Activated CD8-positive, alpha-beta memory T cell treated with anti-CD3 and anti-CD28 coated beads, Interleukin-2, amount 50 U/mL, for 48 hours (primary cell): ENCODE measurements at places on chromosomes 7 and 10.

DNA sequence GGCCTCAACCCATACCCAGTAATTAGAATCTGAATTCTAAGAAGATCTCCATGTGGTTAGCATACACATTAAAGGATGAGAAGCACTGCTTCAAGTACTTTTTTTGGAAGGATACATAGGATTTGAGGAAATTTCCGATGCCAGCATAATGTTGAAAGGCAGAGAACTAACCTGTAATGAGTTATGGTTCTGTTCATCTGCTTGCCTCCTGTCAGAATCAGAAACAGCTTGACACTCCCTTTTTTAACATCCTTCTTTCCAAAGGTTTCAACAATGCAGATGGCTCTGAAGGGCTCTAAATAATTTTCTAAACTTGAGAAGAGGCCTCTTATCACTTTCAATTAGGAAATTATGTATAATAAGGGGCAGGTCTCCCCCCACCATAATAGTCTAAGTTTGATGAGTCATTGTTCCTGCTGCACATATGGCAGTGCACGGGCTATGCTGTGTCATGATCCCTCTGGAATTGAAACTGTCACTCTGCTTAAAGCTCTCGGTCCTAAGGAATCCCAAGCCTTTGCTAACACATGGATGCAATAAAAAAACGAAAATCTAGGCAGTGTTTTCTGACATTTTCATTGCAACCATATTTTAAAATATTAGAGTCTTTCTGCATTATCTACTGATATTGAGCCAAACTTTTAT, 291.2 kb upstream of the FZD1 start:
- DNase-seq, result no peak

GRCh38 chr10:130326954-130327353, 190.8 kb downstream of the GLRX3 start:
- DNase-seq, result no peak

DNA sequence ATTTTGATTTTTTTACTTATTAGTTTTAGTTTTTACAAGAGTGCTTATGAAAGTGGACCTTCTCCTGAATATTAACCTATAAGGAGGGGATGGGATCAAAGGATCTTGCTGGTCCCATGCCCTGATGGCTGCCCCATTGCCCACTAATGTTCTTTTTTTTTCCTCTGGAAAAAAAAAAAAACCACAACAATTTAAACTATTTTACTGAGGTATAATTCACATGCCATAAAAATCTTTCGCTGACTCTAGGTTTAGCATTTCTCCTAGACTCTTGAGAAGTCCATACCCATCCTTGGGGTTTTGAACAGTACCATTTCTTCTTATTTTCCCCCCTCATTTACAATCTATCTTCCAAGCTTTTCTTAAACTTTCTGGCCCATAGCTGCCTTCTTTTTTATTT, 481.8 kb downstream of the TFEC start:
- DNase-seq, result no peak

GRCh38 chr10:6052247-6053221, 9.6 kb downstream of the IL2RA start:
- DNase-seq, result peak; percentile 88

GRCh38 chr7:66296001-66296521, 90.9 kb downstream of the TPST1 start:
- DNase-seq, result no peak

GRCh38 chr7:103349805-103350204, 2.4 kb downstream of the PSMC2 start:
- no peak for DNase-seq

- DNase-seq, result no peak
These were observed 34.2 kb upstream of the ANKRD2 start for GRCh38 chr10:97538411-97538810.

DNA sequence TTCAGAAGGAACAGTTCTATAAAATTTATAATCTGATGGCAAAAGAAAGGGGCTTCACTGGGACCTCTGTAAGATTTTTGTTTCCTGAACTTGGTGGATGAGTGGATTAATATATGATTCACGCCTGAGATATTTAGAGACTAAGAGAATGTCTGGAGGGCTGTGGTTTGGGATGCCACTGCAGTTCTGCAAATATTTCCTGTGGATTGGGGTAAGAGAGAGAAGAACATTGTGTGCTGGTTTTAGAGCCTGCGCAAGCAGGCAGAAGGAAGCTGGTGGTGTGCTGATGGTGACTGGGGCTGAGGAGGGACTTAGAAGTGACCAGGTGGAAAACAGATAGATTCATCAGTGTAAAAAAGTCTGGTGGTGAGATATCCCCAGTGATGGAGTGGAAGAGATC, 87.0 kb downstream of the SUGCT start:
- DNase-seq, result no peak

DNA sequence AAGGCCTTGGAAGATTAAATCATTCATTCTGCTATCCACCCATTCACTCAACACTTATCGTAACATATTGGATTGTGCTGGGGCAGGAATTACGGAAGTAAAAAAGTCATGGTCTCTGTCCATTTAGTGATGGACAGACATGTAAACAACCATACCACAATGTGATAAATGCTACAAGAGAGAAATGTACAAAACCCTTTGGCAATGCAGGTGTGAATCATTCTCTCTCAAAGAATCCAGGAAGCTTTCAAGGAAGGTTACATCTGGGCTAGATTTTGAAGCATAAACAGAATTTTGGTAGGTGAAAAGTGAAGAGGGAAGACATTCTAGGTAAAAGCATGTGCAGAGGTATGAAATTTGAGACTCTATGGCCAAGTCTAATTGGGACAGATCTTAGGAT, 61.7 kb upstream of the KCNIP2 start:
- no peak for DNase-seq

DNA sequence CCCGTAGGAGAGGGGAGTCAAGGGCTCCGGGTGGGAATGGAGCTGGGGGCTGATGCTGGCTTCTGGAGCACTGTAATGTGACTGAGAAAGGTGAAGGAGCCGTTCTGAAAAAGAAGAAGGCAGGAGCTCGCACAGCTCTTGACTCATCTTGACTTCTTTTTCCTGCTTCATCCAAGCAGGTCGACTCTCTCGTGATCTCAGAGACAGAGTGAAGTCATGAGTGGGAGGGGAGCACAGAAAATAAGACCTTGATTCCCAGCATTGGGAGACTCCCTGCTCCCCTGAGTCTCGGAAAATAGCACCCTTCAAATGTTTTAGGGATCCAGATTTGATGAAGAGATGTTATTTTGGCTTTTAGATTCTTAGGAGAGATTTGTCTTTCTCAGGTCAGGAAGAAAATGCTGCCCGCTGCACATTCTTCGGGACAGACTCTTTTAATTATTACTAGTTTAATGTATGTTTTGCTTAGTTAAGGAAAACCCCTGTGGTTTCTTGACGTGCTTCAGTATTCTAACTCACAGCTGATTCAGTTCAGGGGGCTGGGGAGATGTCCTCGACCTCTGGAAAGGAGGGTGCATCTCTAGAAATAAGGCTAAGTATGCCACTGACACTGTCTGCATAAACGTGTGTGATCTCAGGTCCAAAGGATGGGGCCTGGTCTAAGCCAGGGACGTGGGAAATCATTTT, 34.1 kb downstream of the EGFR start:
- no peak for DNase-seq

- DNase-seq, result no peak
These were observed 16.3 kb upstream of the ZMIZ1 start for GRCh38 chr10:79052291-79053080.

DNA sequence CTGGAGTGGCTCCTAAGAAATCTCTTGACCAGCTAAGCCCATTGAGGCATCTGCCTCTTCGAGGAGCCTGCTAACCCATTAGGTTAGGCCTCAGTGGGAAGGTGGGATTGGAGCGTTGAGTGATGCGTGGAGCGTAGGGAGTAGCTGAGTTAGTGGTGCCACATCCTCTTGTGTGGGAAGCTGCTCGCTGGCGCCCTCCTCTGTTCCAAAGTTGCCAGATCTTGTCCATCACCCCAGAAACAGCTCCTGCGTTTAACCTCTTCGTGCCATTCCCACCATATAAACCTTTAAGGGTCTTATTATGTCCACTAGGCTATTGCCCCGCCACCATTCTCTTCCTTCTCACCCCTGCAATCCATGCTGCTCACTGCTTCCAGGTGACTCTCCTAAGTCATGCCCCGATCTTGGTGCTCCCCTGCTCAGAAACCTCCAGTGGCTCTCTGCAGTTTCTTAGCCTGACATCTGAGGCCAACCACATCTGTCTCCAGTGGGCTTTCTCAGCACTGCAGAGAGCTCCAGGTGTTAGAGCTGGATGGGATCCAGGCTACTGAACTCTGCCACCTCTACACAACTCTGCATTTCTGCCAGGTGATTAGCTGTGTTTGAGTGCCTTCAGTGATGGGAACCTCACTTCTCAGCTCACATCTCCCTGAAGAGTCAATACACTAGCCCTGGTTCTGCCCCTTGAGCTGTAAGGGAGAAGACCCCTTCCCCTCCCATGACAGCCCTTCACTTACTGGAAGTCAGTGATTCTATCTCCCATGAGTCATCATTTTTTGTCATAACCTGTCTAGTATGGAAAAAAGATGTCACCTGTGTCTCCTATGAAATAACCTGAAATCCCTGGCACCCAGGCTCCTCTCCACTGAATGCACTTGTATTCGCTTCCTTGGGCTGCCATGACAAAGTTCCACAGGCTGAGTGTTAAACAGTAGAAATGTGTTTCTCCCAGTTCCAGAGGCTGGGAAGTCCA, 65.0 kb upstream of the FGFR2 start:
- DNase-seq, result peak; percentile 54

DNA sequence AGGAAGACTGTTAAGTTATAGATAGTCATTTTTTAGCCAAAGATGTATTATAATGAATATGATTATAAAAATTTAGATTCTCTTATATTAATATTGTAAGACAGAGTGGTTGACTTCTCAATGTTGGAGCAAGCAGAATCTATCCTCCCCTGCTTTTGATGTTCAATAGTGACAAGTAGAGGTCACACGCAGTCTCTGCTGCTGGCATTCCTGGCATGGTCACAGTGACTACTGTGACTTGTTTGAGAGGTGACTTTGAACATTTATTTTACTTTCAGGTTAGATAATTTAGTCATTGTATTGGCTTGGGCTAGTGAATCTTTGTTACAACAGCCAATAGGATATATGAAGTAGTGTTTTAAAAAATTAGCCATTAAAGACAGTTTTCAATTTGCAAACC, 13.7 kb upstream of the CD36 start:
- no peak for DNase-seq

DNA sequence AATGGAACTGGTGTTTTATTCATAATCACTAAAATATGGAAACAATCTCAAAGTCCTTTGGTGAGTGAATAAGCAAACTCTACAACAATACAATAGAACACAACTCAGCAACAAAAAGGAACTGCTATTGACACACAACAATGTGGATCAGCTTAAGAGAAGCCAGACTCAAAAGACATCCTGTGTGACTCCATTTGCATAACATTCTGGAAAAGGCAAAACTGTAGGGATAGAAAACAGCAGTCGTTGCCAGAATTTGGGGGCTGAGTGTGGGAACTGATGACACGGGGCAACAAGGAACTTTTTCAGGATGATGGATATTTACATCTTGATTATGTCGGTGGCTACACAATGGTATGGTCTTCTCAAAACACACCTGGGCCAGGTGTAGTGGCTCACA, 32.4 kb upstream of the SVIL start:
- no peak for DNase-seq

- DNase-seq, result peak; percentile 80
These were observed 389.0 kb upstream of the PODXL start for GRCh38 chr7:131945313-131945911.

- no peak for DNase-seq
These were observed 24.1 kb upstream of the ABCC2 start for GRCh38 chr10:99758211-99758891.

DNA sequence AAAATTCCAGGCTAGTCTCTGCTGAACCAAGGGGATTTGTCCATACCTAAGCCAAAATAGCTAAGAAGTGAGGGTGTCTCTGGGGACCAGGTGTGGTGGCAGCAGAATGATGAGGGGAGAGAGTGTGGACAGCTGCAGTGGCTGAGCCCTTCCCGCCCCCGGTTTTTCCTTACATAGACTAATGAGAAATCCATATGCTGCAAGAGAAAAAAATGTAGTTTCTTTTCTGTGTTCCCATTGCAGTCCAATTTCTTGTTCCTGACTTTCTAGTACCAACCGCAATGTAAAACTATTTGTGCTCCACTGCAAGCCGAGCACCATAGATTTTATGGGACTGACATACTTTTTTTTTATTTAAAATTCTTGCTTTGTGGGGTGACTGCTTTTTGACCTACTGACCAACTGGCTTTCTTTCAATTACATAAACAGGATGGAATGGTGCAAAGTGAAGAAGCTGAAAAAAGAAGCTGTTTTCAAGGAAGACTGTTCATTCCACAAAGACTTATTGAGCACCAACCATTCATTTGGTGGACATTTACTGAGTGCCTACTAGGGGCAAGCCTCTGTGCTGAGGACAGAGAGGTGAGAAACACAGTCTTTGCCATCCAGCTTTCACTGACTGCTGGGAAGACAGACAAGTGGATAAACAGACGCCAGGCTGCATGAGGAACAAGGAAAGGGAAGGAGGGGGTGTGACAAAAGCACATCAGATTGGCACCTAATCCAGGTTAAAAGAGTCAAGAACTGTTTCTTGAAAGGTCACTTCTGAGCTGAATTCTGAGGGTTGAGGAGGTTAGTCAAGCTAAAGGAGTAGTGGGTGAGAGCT, 9.8 kb downstream of the CEP41 start:
- no peak for DNase-seq

- no peak for DNase-seq
These were observed 95.4 kb downstream of the HIF1AN start for GRCh38 chr10:100631192-100631591.

- DNase-seq, result no peak
These were observed 171.3 kb downstream of the DNAJC1 start for GRCh38 chr10:21831986-21832820.

- no peak for DNase-seq
These were observed 79.1 kb downstream of the LARP4B start for GRCh38 chr10:852386-852785.

DNA sequence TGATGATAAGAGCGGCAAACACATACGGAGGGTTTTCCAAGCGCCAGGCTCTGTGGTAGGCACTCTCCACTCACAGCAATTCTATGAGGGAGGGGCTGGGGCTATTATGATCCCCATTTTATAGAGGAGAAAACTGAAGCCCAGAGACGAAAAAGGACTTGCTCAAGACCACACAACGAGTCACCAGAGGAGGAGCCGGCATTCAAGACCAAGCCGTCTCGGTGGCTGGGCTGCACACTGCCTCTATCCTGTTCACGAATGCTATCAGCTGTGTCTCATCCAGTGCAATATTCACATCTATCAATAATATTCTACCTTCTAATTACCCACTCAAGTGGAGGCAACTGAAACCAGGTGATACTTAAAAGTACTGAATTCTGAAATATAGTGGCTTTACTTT, 67.8 kb upstream of the NMT2 start:
- DNase-seq, result peak; percentile 30

DNA sequence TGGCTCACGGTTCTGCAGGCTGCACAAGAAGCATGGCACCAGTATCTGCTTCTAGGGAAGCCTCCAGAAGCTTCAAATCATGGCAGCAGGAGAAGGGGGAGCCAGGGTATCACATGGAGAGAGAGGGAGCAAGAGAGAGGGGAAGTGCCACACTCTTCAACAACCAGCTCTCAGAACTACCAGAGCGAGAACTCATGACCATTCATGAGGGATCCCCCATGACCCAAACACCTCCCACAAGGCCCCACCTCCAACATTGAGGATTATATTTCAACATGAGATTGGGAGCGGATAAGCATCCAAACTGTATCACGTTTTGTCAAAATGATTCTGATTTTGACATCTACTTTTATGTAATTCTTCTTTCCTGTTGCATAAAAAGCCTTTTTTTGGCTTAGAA, 38.5 kb downstream of the CREM start:
- no peak for DNase-seq

- DNase-seq, result no peak
These were observed 17.8 kb downstream of the CELF2 start for GRCh38 chr10:11035301-11035991.
